Fibroblast of skin of scalp (primary cell): ENCODE measurements at places on chromosomes 6 and 20.
A peak's percentile ranks its signal among the peaks of the same experiment; 100 is the strongest.

DNA sequence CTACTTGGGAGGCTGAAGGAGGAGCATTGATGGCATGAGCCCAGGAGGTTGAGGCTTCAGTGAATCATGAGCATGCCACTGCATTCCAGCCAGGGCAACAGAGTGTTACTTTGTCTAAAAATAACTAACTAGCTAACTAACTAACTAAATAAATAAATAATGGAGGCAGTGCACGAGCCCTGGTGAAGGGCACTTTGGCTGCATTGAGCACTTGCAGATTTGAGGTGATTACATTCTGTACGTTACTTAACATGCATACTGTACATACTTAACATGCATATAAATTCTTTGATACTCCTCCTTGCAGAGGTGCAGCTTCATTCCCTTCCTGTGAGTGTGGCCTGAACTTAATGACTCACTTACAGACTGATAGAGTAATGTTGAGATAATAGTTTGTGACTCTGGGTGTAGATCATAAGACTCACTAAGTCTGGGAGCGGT lies 10.7 kb downstream of the HLA-A start:
- peak; percentile 75 for DNase-seq

DNA sequence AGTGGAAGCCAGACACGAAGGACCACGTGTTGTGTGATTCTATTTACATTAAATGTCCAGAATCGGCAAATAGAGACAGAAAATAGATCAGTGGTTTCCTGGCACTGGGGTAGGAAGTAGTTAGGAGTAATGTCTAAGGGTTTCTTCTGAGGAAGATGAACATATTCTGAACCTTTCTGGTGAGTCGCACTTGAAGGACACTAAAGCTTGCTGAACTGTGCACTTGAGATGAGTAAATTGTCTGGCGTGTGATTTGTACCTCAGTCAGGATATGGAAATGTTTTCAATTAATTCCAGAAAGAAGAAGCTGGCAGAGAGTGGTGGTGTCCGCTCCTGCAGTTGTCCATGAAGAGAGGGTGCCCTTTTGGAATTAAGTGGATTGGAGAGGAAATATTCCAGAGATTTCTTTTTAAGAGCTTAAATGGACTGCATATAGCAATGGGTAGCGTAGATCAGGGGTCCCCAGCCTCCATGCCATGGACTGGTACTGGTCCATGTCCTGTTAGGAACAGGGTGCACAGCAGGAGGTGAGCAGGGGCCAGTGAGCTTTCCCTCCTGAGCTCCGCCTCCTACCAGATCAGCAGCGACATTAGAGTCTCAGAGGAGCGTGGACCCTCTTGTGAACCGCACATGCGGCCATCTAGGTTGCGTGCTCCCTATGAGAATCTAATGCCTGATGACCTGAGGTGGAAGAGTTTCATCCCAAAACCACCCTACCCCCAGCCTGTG lies 12.4 kb upstream of the KIF25 start:
- peak; percentile 17 for DNase-seq

DNA sequence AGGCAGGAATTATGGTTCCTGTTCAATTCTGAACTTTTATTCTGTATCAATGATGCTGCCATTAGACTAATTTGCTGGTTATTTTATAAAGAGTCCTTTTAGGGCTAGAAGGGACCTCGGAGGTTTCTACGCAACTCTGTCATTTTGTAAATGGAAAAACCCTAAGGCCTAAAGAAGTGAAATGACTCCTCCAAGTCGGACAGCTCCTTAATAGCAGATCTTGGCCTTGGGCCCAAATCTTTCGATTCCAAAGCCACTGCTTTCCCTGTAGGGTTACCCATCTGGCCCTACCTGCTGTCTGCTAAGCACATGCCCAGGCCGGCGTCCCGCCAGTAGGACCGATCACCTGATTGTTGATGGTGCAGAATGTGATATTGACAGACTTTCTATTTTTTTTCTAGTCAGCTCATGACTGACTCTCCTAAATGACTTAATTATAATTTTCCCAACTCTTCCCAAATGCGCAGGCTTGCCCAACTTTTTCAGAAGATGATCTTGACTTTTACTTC lies 40.2 kb downstream of the PLEKHG1 start:
- no peak for DNase-seq

DNA sequence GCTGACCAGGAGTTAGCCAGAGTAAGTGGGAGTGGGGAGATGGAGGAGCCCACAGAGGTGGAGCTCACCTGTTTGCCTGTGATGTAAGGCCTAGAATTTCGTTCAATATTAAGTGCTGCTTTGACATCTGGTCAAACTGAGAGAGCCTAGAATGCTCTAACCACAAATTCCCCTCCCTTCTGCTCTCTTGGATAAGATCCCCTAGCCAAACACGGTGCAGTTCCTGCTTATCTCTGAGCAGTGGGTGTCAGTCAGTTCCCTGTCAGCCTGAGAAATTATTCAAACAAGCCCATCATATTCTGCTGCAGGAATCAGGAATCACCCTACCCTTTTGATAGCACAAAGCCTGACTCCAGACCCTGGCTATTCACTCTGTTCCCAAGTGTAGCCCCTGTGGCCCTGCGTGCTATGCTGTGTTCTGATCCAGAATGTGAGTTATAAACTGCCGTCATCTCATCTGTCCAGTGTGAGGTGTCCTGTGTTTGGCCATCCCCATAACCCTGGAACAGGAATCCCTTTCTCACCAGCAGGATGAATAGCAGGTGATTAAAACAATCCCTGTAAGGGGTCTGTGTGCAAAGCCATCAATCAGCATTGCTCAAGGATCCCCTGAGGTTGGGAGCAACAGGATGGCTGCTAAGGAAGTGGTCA lies 31.8 kb upstream of the ZNF133 start:
- DNase-seq = no peak

- peak; percentile 13 for DNase-seq
Observed at GRCh38 chr6:35534407-35535170, 21.9 kb upstream of the TULP1 start.

DNA sequence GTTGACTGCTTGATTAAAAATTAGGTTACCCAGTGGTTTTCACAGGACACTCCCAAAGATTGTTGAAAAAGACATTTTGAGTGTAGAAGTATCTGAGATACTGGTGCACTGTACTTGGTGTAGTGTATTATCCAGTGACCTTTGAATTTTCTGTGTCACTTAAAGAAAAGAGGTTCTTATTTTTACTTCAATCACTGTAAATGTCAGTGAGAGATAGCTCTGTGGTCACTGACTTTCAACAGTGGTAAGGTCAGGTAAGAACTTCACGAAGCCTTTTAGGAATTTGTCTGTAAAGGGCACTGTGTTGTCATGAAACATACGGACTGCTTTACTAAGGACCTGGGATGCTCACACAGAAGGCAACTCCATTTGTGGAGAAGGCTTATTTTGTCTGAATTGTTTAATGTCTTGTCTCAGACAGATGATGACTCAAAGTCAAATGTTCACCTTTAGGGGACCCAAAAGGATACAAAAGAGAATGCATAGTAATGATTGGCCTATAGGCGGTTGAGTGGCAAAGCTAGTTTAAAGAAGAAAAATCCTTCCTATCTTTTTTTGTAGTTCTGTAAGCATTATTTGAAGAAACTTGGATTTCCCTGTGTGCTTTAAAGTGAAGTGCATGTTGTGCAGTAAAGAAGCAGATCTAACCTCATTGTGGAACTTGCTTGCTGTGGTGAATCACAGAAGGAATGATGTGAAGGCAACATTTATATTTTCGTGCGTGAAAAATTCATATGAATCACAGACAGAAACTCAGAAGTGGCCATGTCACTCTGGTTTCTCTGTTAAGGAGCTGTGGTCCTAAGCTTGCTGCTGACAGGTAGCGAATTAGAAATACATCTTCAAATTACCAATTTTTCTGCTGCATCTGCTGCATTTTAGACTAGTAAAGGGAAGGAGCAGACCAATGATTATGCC lies 47.3 kb downstream of the ZFAND3 start:
- DNase-seq = peak; percentile 28

- no peak for DNase-seq
Observed at GRCh38 chr20:62366370-62367135, 559 bp downstream of the LAMA5 start.

GRCh38 chr6:16800942-16801341 lies 39.7 kb upstream of the ATXN1 start:
- peak; percentile 31 for DNase-seq

DNA sequence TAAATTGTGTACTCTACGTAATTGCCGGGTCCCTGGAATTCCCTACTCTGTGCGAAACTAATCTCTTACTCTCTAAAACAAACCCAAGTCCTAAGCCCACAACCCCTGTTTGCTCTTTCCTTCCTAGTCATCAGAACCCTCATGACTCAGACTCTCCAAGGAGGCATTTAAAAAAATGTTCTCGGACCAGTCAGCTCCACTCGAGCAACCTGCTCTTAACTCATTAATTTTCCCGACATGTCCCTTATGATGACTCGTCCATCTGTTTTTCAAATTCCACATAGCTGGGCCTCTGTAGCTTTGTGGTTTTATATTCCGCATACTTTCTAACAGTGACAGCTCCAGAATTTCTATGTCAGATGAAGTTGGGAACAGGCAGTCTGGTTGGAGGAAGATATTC lies 2.6 kb upstream of the MUC22 start:
- DNase-seq = peak; percentile 91
